ENCODE measurements at places on chromosomes 6 and 20. TPM values are rescaled to one million over a fixed set of nuclear protein-coding genes. Genes with fewer than 3 reads are reported as not detected.

GRCh38 chr6:145863988-145864616 is 49.5 kb upstream of the FBXO30 start:
- no peak overlapping the region for H3K27ac ChIP-seq
- no peak for DNase-seq
- H3K27me3 ChIP-seq = no peaks in the 10 kb centered on the region
- no peaks in the 10 kb centered on the region for H3K4me1 ChIP-seq

Gene FAM217B
- total RNA-seq = 12.7 TPM

DNA sequence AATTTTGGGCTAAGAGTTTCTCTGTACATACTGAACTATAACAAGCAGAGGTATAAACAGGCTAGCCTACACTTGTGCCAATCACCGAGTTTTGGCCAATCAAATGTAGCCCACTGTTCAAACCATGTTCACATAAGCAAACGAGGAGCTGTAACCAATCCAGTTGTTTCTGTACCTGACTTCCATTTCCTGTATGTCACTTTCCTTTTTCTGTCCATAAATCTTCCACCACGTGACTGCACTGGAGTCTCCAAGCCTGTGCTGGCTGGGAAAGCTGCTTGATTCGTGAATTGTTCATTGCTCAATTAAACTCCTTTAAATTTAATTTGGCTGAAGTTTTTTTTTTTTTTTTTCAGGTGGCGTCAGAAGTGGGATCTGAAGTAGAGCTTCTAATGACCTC is 332.9 kb downstream of the RNF144B start:
- no peak for DNase-seq
- H3K4me3 ChIP-seq = no peak overlapping the region
- H3K27me3 ChIP-seq = no peaks in the 10 kb centered on the region
- H3K4me1 ChIP-seq = no peaks in the 10 kb centered on the region
- no peaks in the 10 kb centered on the region for H3K36me3 ChIP-seq

- H3K36me3 ChIP-seq = no peaks in the 10 kb centered on the region
- no peaks in the 10 kb centered on the region for H3K4me1 ChIP-seq
- no peak overlapping the region for H3K4me3 ChIP-seq
- no peak overlapping the region for H3K27ac ChIP-seq
Observed at GRCh38 chr20:17376031-17376430, 149.2 kb downstream of the PCSK2 start.

GRCh38 chr6:20153194-20153593 is 59.1 kb downstream of the MBOAT1 start:
- H3K4me3 ChIP-seq = no peak overlapping the region
- no peaks in the 10 kb centered on the region for H3K27me3 ChIP-seq
- DNase-seq = no peak
- no peaks in the 10 kb centered on the region for H3K4me1 ChIP-seq

- no peaks in the 10 kb centered on the region for H3K36me3 ChIP-seq
- peaks cover 14% of the 10 kb centered on the region for H3K27me3 ChIP-seq
- H3K4me1 ChIP-seq = no peaks in the 10 kb centered on the region
- no peak overlapping the region for H3K4me3 ChIP-seq
- DNase-seq = no peak
- no peak overlapping the region for H3K27ac ChIP-seq
Observed at GRCh38 chr20:23926944-23927872, 47.7 kb upstream of the CST5 start.

Gene ZBP1
- not detected for total RNA-seq

- no peaks in the 10 kb centered on the region for H3K27me3 ChIP-seq
- no peak overlapping the region for H3K4me3 ChIP-seq
- no peak for DNase-seq
- H3K36me3 ChIP-seq = no peaks in the 10 kb centered on the region
Observed at GRCh38 chr6:123925842-123926399, 122.3 kb downstream of the NKAIN2 start.

Data from chondrocyte (in vitro differentiated cells).